ENCODE measurements at places on chromosomes 11 and 22.

- no peak for DNase-seq
These were observed 67.1 kb upstream of the WNT7B start for GRCh38 chr22:46043816-46044620.

DNA sequence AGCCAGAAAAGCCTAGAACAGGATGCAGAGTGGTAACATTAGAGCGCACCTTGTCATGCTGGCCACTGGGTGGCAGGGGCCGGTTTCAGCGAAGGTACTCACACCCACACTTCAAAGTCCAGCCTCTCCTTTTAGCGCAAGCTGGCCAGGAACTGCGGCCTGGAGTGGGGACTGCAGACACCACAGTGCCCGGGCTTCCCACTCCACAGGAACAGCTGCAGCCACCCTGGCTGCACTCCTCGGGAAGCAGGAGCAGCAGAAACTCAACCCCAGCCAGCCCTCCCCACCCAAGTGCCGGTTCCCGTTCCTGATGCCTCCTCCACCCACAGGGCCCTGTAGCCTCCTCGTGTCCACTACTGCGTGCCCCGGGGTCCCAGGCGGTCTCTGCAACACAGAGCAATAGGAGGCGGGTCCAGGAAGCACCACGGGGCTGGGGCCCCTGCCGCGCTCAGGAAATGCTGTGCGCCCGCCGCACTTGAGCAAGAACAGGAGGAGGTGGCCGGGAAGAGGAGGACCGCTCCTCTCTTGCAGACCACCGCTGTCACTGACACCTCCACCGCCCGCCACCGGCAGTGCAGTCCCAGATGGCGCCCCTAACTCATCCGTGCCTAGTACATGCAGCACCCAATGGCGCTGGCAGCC is 2.2 kb downstream of the RFPL2 start:
- no peak for DNase-seq

DNA sequence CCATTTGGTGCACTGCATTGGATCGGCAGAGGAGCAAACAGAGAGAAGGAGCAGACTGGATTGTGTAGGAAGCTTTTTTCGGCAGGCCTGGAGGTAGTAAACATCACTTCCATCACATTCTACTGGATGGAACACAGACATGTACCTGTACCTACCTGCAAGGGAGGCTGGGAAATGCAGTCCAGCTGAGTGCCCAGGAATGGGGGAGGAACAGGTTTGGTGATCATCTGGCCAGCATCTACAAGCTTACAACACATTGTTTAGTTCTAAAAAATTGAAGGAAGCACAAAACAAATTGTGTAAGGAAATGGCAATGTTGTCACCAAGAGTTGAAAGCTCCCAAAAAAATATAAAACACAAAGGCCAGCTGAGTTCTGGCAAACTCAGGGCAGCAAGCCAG is 19.1 kb downstream of the SMIM38 start:
- DNase-seq = no peak

- no peak for DNase-seq
These were observed 8.9 kb downstream of the TMPRSS6 start for GRCh38 chr22:37100589-37101127.

GRCh38 chr11:11311169-11311568 is 41.9 kb downstream of the CSNK2A3 start:
- DNase-seq = no peak

DNA sequence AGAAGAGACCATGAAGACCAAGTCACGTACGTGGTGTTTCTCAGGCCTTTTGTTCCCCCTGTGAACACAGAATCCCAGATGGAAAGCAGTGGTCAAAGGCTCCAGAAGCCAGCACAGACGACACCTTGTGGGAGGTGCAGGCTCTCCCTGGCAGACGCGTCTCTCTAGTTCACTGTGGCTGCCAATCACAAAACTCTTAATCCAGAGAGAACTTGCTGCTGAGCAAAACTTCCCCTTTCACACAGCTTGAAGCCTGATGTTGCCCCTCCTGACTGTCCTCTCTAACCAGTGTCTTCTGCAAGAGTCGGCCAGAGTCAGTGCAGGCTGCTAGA is 67.1 kb downstream of the PIWIL3 start:
- no peak for DNase-seq

DNA sequence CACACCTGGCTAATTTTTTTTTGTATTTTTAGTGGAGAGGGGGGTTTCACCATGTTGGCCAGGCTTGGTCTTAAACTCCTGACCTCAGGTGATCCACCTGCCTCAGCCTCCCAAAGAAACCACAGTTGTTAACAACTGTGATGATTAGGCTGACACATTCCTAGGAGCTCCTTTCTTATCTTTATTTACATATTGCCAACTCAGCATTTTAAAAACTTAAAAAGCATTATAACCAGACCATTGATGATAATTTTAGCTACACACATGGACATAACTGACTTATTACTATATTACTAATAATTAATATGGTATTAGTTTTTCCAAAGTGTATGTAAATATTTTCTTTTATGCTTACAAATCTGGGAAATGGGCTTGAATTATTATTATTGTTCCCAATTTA is 82.9 kb upstream of the FAT3 start:
- no peak for DNase-seq

- no peak for DNase-seq
These were observed 639 bp downstream of the INCENP start for GRCh38 chr11:62124186-62125113.

DNA sequence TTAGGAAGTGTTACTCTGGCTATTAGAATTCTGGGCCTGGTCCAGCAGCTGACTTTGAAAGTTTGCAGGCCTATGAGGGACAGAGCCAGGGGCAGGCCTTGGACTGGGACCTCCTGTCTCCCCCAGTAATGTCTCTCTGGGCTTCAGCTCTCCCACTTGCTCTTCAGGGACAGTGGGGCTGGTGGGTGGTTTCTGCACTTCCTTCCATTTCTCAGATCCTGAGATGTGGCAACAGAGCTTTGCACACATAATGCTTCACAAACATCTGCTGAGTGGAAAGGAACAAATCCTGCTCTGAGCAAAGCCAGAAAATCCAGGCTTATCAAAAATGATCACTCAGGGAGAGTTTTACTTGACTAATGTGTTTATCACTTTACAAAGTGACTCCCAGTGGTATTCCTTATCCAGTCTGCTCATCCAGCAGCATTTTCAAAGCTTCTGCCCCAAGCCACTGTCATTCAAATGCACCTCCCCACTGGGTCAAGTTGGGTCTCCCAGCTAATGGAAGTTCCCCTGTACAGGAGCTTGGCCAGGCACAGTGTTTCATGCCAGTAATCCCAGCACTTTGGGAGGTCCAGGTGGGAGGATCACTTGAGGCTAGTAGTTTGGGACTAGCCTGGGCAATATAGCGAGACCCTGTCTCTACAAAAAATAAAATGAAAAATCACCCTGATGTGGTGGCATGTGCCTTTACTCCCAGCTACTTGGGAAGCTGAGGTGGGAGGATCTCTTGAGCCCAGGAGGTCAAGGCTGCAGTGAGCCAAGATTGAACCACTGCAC is 13.5 kb upstream of the OSBP2 start:
- DNase-seq = no peak

GRCh38 chr11:102138670-102139069 is 28.4 kb downstream of the YAP1 start:
- no peak for DNase-seq

GRCh38 chr11:125903711-125904659 is at the start of gene DDX25:
Gene DDX25, plus strand, starts transcription at chr11:125904508. Its CDS starts 10 bp downstream, at chr11:125904518.
- no peak for DNase-seq

DNA sequence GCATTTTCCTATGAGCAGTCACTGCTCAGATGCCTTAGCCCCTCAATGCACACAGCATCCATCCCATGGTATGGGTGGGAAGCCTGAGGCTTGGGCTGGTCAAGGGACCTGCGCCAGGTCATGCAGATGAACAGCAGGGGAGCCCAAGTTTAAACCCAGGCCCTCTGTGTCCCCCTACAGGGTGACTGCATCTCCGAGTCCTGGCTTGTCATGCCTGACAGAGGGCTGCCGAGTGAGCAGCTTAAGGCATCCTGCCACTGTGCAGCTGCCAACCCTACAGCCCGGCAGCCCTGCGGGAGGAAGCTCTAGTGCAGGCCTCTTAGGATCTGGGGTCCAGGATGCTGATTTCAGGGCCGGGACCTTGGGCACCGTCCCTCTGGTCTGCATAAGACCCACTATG is 10.0 kb downstream of the IL2RB start:
- no peak for DNase-seq

- no peak for DNase-seq
These were observed 12.5 kb downstream of the MYBPC3 start for GRCh38 chr11:47340010-47340409.

GRCh38 chr22:25545146-25545545 is 19.3 kb upstream of the GRK3 start:
- DNase-seq = no peak

DNA sequence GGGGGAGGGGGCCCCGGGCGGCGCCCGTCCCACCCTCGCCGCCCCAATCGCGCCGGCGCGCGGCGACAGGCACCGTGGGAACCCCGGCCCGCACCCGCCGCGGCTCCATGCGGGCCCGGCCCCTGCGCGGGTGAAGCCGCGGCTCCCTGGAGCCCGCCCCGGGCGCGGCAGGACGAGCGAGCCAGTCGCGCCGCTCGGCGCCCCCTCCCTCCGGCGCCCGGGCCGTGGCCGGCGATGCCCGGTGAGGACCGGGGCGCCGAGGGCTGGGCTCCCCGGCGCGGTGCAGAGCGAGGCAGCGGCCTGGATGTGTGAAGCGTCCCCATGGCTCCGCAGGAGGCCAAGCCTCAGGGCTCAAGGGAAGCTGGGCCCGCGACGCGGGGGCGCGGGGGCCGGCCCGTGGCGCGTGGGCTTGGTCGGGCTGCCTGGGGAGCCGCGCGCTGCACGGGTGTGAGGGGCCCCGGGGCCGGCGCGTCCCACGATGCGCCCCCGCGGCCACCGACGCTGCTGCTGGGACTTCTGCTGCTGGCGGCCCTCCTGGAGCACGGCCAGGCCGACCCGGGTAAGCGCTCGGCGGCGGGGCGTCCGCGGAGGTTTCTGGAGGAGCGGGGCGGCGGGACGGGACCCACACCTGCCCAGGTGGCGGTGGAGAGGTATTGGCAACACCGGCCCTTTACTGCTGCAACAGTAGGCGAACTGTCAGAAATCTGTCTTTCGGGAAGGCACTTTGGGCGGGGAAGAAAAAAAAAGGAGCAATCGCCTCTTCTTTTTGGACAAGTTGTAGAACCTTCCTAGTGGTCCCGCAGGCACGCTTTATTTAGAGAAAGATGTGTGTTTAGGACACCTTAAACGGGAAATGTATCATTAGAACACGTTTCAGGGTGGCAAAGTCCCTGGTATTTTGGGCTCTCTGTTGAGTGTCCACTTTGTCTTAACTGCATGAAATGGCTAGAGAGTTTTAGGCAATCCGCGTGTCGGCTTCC is 119.4 kb downstream of the HIPK3 start:
- no peak for DNase-seq

DNA sequence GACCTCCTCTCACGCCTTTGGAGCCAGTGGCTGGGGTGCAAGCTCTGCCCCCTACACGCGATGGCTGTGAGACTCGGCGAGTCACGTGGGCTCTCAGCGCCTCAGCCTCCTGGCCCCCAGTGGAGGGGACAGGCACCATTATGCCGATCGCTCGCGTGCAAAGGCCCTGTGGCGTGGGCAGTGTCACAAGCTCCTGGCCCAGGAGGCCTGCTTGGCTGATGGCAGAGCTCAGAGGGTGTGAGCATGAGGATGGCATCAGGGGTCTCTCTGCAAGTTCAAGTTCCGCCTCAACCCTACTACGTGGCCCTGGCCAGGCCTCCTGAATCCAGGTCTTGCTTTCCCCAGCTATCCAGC is 90.8 kb upstream of the KCNQ1OT1 start:
- DNase-seq = no peak

DNA sequence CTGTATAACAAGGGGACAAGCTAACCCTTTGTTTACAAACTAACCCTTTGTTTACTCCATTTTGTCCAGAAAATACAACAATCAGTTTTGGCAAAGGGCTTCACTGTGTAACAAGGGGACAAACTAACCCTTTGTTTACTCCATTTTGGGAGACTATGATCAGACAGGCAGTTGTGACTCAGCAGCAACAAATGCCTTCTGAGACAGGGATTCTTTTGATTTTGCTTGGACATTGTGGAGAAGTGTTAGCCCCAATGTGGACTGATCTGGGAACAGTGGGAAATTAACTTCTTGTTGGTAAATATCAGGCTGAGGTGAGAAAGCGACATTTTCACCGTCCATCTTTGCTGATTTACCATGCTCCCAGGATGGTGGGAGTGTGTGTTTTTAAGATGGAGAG is 983 bp downstream of the EHF start:
- no peak for DNase-seq

GRCh38 chr11:122363296-122363695 is 247.3 kb upstream of the BLID start:
- no peak for DNase-seq

DNA sequence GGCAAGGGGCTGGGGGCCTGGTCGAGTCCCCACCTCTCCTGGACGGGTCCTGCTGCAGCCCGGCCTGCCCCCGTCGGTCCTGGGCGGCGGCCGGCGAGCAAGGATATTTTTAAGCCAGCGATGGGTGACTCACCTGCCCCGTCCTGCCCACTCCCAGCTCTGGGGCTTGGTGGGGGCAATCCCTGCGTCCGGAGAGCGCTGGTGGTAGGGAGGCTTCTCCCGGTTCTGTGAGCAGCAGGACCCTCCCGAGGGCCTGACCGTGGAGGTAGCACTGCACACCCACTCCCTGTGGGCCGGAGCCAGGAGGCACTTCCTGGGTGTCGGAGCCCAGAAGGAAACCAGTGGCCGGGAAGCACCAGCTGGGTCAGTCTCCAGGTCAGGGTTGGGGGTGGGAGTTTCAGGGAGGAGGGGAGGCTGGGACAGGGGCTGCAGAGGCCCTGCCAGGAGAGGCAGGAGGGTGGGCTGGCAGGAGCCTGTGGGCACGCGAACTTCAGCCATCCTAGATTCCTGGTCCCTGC is 467 bp downstream of the EPS8L2 start:
- DNase-seq = no peak

DNA sequence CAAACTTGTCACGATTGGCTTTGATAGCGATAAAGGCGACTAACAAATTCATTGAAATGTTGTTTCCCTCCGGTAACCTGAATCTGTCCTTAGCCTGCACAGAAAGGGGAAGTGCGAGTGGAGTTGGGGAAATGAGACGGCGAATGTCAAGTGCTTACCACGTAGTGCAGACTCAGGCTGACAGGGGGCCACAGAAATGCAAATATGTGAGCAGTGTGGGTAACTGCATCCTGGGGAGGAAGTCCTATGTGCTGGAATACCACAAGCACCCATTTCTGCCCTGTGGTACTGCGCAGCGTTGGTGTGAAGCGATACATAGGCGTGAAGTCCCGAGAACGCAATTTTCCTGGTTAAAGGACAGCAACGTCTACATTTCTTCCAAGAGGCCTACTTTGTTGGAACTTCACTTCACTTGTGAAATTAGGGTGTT is 869 bp upstream of the EIF4ENIF1 start:
- DNase-seq = no peak

DNA sequence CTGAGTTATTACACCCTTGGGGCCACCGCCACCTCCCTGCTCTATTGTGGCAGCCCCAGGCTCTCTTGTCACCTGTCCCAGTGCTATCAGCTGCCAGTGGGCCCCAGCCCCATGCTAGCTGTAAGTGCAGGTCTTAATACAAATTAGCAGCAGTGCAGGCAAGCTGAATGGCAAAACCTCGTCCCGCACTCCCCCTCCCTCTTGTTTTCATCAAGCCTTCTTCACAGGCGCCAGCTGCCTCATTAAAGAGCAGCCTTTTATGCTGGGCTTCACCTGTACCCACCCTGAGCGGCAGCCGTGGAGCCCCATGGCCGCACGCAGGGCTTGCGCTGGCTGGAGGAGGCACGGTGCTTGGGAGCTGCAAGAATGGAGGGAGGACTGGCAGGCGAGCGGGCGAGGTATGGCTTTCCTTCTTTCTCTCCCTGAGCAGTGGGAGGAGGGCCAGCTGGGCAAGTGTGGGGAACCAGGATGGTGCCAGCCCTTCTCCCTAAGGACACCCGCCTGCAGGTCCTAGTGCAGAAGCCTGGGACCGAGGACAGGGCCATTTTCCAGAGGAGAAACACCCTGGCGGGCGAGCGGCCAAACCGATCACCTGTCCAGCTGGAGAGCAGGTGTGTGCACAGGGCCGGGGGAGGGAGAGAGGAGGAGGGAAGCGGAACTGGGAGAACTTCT is 70.7 kb downstream of the FLI1 start:
- DNase-seq = no peak
